Nasal cavity respiratory epithelium epithelial cell of viscerocranial mucosa (primary cell): ENCODE measurements at places on chromosomes 4 and X. TPM values are rescaled to one million over a fixed set of nuclear protein-coding genes. Genes with fewer than 3 reads are reported as not detected.

ATP1B4 gene
- not detected in 2 replicates for total RNA-seq

S100P gene
- total RNA-seq: 19.9 and 208 TPM in 2 replicates

AMTN gene
- total RNA-seq: 0.34 and 1.3 TPM in 2 replicates

IGFBP7 gene
- 88.5 and 170 TPM in 2 replicates for total RNA-seq

GAGE12E gene
- not detected in 2 replicates for total RNA-seq

PYURF gene
- 74.0 and 106 TPM in 2 replicates for total RNA-seq

MAGEA8 gene
- total RNA-seq: not detected in 2 replicates
